ENCODE measurements at places on chromosomes 1 and 21.

DNA sequence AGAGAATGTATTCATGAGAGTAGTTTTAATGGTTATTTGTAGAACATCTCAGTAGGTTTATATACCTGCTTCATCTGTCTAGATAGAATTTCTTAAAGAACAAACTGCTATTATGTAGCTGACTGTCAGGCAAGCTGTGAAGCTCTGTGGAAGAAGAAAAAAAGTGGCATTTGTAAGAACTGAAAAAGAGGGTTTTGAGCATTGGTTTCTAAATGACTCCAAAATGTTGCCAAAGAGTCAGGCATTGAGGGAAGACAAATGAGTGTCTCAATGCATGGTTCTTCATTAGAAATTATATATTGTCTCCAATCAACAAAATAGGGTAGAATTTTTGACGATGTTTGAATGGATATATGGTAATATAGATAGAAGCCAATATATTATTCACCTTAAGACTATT, 1276.1 kb downstream of the KCNT2 start:
- DNase-seq = no peak

DNA sequence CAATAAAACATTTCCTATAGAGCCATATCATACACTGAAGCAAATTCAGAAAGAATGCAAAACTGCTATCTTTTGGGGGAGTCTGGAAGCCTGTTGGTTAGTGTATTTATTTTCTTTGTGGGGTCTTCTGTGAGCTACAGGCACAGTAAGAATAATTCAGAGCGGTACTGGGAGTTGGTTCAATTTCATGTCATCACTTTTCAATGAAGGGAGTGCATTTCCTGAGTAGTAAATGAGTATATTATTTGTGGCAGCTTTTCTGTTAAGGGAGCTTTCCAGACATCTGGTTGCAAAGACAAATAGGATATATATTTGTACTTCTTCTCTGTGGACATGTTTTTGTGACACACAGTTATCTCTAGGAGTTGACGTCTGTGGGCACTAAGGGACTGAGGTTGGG, 130.6 kb downstream of the HUNK start:
- DNase-seq = no peak

GRCh38 chr21:26840912-26841311, 4.3 kb downstream of the ADAMTS1 start:
- DNase-seq = no peak

- DNase-seq = no peak
These were observed 24.8 kb upstream of the ELOA start for GRCh38 chr1:23718482-23718881.

- peak; percentile 29 for DNase-seq
These were observed 26.5 kb upstream of the LRRC8C start for GRCh38 chr1:89606227-89606980.

GRCh38 chr21:46099476-46099875, 1.6 kb downstream of the COL6A2 start:
- no peak for DNase-seq

DNA sequence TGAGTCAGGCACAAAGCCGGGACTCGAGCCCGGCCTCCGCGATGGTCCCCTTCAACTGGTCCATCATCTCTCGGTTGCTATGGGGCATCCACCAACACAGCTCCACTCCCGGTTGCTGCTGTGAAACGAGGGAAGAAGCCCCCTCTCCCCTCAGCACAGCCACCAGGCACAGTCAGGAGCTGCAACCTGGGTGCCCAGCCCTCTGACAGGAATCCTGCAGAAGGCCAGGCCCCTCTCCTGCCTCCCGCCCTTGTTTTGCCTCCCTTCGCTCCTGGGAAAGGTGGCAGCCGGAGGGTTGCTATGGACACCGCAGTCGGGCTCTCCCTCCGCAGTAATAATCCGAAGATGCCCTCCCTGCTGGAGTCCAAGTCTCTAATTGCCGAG, 8.9 kb upstream of the KCNN3 start:
- no peak for DNase-seq

DNA sequence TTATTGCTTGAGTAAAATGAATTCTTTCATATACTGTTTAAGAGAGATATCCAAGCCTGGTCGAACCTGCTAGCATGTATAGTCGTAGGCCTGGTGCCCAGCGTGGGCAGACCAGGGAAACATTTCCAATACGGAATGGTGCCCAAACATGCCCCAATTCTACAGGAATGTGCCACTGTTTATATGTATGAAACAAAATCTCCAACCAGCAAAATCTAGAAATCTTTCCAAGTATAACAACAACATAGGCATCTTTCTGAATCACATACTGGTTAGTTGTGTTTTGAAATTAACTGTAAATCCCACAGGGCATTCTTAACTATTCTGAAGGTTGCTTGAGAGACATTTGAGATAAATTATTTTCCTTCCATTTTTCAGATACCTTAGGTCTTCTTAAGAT, 17.0 kb upstream of the ABCD3 start:
- DNase-seq = no peak

DNA sequence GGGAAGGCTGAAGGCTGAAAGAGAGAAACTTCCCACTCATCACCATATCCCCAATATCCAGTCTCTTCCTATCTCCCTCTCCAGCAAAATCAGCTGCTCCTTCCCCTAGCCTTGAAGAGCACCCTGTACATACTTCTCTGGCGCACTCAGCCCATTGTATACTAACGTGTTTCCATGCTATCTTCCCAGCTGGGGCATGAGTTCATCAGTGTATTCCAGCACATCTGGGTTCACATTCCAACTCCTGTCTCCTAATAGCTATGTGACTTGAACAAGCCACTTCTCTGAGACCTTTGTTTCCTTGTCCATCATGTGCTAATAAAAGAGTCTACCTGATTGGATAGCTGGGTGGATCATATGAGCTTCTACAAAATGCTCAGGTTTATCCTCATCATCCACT, 51.1 kb upstream of the OLIG2 start:
- DNase-seq = no peak

GRCh38 chr1:183244466-183244865, 58.4 kb downstream of the LAMC2 start:
- DNase-seq = no peak

GRCh38 chr1:239997515-239998311, 94.0 kb upstream of the FMN2 start:
- DNase-seq = no peak

DNA sequence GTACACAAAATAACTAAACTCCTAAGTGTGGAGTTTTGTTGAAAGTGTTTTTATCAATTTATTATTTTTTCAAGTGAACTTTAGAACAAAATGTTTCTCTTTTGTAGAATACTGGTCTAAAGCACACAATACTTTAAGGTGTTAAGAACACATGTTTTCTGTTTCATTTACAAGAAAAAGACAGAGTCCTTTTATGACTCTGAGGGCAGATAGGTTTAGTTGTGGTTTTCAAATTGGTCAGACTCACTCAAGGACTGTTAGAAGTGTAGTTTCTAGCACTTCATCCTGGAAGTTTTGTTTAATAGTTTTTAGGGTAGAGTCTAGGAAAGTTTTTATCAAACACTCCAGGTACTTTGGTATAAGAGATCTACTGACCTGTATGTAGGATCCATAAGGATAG, 376.5 kb downstream of the LRRIQ3 start:
- DNase-seq = no peak

- DNase-seq = no peak
These were observed 2.6 kb downstream of the HECTD3 start for GRCh38 chr1:45008516-45008915.

- peak; percentile 51 for DNase-seq
These were observed 42.8 kb upstream of the IL12RB2 start for GRCh38 chr1:67264899-67265298.

DNA sequence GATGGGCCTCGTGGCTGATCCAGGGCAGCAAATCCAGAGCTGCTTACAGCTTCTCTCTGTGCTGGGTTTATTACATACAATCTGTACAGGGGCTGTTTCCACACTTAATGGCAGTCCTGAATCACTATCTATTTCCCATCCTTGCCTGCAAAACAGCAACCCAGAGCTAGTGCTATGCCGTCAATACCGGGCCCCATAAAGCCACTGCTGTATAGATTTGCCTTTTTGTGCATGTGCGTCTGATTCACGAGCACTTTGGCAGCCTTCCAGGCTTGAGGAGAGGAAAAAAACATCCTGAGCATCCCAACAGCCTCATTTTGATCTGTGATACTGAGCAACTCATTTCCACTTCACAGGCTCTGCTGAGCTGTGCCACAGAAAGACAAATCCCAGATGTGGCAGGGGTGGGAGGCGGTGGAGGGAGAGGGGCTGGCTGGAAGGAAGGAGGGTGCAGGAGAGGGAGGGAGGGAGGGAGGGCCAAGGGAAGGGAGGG, 65.2 kb upstream of the TARBP1 start:
- DNase-seq = no peak

- DNase-seq = peak; percentile 4
These were observed at the start of gene ERICH3 for GRCh38 chr1:74673351-74674111. ERICH3 (minus strand) TSS chr1:74673792; CDS start chr1:74673519, 273 bp downstream.

- DNase-seq = no peak
These were observed 44.9 kb downstream of the SYT6 start for GRCh38 chr1:114108751-114109255.

GRCh38 chr1:31675756-31676155, 28.1 kb downstream of the COL16A1 start:
- DNase-seq = no peak

DNA sequence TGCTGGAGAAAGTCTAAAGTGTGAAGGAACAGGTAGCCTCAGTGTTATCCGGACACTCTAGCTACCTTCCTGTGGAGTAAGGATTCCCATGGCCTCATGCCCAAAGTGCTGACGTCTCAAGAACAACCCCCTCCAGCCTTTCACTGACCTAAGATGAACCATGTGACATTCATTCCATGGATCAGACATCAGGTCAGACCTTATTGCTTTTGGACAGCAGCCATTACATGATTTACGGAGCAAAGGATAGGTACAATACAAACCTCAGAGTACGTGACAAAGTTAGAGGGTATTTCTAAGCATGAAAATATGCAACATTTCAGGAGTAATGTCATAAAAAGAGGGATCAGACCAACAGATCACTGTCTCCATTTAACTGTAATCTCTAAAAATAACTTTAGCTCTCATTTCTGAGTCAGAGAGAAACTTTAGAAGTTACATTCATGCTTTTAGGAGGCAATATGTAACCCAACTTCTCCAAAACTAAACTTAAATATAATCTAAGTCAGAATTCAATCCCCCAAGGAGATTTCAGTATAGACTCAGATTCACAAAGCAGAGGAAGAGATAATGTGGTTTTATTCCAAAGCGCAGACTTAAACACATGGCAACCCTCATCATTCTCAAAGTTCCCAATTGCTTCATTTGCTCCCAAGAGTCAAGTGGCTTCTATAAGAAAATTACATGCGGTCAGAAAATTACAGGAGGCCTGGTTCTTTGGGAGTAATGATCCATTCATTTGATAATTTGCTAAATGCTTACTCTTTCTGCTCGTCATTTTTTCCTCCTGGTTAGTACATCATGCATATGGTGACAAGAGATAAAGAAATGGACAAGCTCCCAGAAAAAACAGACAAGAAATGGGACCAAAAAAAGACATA, 280.4 kb downstream of the SETD4 start:
- no peak for DNase-seq

DNA sequence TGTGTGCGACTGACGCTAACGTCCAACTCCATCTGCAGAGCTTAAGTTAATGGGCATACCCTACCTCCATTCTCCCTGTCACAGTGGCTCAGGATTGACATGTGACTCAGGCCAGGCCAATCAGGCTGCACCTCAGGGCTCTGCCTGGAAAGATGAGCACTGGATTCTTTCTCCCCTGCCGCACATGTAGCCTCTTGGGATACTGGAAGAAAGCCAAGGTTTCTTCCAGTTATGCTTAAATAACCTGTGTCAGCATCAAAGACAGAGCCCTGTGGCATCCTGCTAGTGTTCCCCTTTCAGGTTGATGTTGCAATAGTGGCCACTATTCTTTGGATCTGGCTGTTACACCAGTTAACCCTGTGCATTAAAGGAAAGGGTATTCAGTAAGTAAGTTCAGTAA, 55.0 kb upstream of the SYT6 start:
- no peak for DNase-seq

DNA sequence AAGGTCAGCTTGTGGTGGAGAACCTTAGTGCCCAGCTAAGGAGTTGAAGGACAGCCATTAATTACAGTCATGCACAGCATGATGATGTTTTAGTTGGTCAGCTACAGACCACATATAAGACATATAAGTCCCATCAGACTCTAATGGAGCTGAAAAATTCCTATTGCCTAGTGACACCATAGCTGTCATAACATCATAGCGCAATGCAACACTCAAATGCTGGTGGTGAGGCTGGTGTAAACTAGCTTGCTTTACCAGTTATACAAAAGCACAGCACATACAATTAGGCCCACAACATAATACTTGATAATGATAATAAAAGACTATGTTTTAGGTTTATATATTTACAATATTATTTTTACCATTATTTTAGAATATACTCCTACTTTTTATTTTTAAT, 4.0 kb downstream of the ECHDC2 start:
- DNase-seq = no peak

GRCh38 chr1:231508941-231509340, 19.5 kb upstream of the TSNAX start:
- DNase-seq = no peak

GRCh38 chr1:168689726-168690602, 39.0 kb downstream of the DPT start:
- no peak for DNase-seq

- DNase-seq = no peak
These were observed 32.0 kb upstream of the MYOCOS start for GRCh38 chr1:171590022-171590421.

GRCh38 chr1:50278961-50279360, 144.3 kb downstream of the DMRTA2 start:
- DNase-seq = no peak

GRCh38 chr21:27407271-27407670, 440.4 kb upstream of the ADAMTS5 start:
- no peak for DNase-seq

- no peak for DNase-seq
These were observed 14.4 kb downstream of the SDCCAG8 start for GRCh38 chr1:243270097-243270864.

GRCh38 chr1:229275005-229275404, 4.1 kb downstream of the RAB4A start:
- DNase-seq = no peak

- no peak for DNase-seq
These were observed 20.9 kb upstream of the SAMD11 start for GRCh38 chr1:902802-903201.

- DNase-seq = no peak
These were observed 23.9 kb downstream of the CD2 start for GRCh38 chr1:116777831-116778830.

- DNase-seq = no peak
These were observed 9.3 kb upstream of the IGFN1 start for GRCh38 chr1:201181323-201181722.

GRCh38 chr1:109876617-109877316, 33.9 kb upstream of the CSF1 start:
- DNase-seq = no peak

DNA sequence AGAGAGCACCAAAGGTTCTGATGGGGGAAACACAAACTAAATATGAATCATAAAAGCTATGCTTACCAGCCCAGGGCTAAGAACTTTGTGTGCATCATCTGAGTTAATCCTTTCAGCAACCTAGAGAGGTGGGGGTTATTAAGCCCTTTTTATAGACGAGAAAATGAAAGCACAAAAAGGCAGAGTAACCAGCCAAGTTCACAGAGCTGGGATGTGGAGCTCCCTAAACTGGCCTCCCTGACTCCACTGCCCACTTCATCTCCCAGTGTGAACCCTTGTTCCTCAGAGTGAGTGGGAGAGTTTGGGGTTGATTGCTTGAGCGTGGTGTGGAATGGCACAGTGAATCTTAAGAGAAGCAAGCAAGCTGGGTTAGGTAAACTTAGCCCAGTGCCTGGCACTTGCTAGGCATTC, 10.8 kb upstream of the BCAR3 start:
- DNase-seq = no peak
